ENCODE measurements at places on chromosomes 11 and 22.
A peak's percentile ranks its signal among the peaks of the same experiment; 100 is the strongest.

DNA sequence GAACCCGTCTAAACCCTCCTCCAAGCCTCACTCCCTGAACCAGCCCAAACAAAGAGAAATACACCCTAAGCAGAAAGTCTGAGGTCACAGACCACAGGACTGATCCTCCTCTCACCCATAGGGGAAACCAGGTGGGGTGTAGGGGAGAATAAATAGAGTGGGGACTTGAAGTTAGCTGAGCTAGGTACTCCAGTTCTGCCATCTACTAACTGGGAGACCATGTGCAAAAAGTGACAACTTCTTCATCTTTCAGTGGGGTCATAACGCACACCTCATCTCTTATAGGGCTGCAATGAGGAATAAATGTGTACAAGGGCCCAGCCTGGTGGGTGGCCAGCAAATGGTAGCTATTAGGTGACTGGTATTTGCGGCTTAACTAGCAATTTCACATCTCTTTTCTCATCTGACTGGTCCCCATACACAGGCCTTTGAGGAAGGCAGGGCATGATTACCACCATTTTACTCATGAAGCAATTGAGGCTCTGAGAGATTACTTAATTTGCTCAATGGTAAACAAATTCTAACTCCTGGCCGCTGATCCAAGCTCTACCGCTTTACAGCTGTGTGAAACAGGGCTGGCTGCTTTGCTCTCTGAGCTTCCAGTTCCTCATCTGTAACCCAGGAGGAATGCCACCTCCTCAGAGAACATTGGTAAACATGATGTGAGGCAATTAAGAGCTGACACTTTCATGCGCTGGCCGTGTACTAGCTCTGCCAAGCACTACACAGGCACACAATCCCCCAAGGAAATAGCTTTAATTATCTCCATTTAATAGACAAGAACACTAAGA lies 16.6 kb downstream of the TBC1D10A start:
- no peak for DNase-seq

- DNase-seq = no peak
Measured at GRCh38 chr11:14218728-14219127, 140.3 kb downstream of the RRAS2 start.

GRCh38 chr11:3723014-3723708 lies 52.0 kb upstream of the CHRNA10 start:
- no peak for DNase-seq

DNA sequence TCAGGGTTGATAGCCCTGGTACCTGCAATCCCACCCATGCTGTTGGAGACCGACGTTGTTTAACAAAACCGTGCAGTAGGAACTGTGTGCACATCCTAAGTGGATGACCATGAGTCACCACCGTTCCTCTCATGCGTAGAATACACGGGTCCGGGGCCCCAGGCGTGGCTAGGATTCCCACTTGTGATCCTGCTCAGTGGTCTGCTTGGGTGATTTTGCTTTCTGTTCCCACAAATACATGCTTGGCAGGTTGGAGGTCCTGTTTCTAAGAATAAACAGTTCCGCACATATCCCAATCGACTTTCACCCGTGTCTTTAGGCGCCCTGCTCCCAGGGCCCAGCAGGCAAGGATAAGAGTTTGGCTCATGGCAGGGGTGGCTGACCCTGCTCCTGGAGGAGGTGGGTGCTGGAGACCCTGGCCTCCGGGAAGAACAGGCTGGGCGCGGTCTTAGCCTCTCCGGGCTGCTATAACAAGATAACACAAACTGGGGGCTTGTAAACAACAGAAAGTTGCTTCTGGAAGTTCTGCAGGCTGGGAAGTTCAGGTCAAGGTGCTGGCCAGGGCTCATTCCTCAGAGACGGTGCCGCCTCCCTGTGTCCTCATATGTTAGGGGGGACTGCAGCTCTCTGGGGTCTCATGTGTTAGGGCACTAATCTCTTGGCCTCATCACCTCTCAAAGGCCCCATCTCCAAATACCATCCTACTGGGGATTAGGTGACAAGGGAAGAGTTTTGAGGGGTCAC lies 1028.3 kb downstream of the BRD1 start:
- DNase-seq = no peak

GRCh38 chr11:108960501-108960900 lies 295.6 kb downstream of the DDX10 start:
- no peak for DNase-seq

- peak; percentile 82 for DNase-seq
Measured at GRCh38 chr11:3165152-3165705, at the start of gene OSBPL5. Gene OSBPL5 (minus strand): TSS chr11:3165310. CDS start chr11:3129148, 36,162 bp downstream.

DNA sequence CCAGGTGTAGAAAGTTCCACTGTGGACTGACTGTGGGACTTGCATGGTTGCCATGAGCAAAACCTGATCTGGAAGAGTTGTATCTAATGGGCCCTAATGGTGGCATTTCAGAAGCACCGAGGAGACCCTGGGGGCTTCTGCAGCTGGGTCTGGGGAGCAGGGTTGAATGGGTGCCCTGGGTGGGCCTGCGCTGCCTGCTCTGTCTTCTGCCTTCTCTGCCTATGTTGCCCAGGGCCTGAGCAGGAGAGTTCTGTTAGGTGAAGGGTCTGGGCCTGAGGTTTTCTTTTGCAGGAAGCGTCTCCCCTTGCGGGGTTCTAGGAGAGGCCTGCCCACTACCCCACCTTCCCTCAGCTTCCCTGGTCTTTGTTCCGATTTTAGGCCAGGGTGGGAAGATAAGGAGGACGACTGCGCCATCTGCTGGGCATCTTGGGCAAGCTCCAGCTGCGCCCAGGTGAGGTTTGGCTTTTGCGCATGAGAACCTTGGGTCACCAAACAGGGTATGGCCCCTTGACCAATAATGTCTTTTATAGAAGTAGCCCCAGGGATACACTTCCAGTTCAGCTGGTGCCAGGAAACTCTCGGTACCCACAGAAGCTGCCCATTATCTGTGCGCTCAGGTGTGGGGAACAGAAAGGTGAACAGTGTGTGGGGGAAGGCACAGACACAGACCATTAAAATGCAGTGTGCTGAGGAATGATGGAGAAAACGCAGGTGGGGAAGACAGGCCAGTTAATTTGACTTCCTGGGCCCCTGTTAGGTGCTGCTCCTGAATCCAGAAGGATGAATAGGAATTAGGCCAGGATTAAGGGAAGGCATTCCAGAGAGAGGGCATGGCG lies 23.2 kb downstream of the COMMD9 start:
- DNase-seq = peak; percentile 77

DNA sequence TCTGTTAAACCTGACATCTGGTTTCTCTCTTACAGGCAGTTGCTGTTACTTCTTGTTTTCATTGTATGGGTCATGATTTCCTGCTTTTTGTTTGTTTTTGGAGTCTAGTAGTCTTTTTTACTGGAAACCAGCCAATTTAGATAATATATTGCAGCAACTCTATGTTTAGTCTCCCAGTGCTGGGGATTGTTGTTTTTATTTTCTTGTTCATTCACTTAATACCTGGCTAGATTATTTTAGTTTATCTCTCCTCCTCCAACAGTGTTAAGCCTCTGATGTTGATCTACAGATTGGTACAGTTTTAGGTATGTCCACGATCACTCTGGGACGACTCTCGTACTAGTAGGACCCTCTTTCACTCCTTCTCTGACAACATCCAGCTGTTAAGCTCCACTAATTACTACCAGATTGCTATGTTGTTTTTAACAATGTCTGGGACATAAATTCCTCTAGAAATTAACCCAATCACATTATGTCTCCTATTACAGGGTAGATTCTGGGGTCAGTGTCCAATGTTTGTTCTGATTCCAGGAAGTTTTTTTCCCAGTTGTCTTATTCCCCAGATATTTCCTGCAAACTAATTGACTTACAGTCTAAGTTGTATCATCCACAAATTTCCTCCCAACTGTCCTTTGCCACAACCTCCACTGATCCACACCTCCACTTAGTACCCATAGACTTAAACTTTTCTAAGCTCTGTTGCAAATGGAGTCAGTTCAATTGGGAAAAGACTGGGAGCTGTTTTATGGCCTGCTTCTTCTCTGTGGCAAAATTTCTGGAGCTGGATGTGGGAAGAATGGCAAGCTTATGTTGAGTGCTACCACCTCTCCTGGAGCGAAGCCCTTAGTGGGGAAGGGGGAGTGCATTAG lies 1280.6 kb upstream of the CNTN5 start:
- no peak for DNase-seq

DNA sequence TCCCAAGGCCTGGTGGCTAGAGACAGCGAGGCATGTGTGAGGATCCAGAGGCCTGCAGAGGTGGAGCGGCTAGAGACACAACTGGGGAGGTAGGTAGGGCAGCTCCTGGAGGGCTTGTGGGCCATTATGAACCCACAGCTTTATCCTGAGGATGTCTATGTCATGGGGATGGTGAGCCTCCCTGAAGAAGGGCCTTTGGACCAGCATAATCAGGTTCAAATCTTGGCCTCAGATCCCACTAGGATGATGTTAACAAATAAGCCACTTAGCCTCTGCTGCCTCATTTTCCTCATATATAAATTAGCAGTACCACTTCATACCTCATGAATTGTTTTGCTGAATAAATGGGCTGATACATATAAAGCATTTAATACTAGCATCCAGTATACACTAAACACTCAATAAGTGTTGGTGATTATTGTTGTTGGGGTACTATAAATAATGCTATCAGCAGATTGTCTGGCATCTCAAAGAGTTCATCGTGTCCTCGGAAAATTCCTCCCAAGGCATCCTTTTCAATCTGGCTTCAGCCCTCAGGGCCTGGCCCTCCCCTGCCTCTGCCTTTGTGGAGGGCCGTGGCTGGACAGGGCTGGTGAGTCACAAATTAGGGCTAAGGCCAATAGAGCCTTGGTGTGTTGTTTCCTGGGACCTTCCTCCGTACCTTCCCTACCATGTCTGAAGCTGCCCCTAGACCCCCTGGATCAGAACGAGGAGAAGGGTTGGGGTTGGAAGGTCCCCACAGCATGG lies 30.9 kb upstream of the LRRC32 start:
- DNase-seq = no peak

- DNase-seq = no peak
Measured at GRCh38 chr11:130476922-130477491, 28.6 kb downstream of the ADAMTS15 start.

GRCh38 chr22:23243006-23243573 lies 62.8 kb downstream of the BCR start:
- peak; percentile 42 for DNase-seq

Data from nephron progenitor cell (in vitro differentiated cells).